Activated CD8-positive, alpha-beta memory T cell treated with anti-CD3 and anti-CD28 coated beads for 1 hour (primary cell): ENCODE measurements at places on chromosomes 4 and X.

DNA sequence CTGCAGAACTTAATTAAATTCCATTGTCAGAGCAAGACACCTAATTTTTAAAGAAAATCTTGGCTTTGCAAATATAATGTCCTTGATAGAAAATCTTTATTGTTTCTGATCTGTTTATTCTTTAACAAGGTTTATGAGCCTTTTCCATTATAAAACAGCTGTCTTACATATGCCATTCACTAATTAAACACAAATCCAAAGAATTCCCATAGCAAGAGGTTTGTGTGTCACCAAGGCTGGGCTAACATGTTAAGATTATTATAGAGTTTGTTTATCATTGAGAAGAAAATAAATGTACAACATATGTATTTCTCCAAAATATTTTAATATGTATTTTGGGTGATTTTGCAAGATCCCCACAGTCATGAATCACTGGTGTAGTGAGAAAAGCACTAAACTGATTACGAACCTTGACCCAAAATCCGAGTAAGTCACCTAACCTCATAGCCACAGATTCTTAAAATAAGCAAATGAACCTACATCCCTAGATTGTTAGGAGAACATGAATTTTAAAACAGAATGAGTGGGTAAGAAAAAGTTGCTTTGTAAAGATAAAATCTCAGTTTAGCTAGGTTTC is 694.8 kb upstream of the INTU start:
- no peak for DNase-seq

DNA sequence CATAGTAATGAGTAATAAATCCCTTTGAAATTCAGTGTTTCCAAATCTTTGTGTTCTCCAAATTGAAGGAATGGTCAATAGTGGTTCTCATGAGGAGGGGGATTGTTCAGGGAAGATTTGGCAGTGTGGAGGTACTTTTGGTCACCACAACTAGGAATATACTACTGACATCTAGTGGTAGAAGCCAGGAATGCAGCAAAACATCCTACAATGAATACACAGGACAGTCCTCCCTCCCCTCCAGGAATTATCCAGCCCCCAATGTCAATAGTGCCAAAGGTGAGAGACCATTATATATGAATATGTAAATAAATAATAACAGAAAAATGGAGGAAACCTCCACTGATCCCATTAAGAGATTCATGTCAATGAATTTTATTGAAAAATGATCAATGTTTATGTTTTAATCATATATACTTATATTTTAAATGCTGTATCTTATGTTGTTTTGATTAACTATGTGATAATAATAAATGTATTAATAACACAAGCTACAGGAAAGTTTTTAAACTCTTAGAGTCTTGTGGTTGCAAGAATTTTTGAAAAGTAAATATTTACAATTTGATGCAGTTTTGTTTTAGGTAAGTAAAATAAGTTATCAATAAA is 14.4 kb upstream of the FAM9A start:
- no peak for DNase-seq

DNA sequence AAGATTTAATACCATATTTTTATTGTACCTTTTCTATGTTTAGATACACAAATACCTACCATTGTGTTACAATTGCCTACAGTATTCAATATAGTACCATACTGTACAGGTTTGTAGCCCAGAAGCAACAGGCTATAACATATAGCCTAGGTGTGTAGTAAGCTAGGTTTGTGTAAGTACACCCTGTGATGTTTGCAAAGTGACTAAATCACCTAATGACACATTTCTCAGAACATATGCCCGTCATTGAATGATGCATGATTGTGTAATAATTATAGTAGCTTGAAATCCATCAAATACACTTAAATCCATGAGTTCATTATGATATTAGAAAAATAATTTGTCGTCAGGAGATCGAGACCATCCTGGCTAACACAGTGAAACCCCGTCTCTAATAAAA is 30.8 kb downstream of the GAB3 start:
- no peak for DNase-seq

- DNase-seq: no peak
Measured at GRCh38 chr4:94412019-94412657, 39.6 kb upstream of the PDLIM5 start.

DNA sequence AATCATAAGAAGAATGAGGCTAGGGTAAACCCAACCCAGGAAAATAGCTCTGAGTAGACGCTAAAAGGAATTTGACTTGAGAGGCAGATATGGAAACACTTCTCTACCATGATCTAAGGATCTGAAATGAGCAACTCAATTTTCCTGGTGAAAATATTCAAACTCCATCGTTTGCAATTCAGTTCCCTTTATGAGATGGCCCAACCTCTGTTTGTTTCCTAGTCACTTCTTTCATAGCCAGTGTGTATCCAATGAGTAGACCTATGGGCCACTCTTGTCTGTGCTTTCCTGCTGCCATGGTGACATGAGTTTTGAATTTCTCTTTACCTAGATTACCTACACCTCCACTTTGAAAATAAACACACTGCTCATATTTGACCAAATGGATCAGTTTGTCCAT is 176.2 kb upstream of the GPRIN3 start:
- no peak for DNase-seq

DNA sequence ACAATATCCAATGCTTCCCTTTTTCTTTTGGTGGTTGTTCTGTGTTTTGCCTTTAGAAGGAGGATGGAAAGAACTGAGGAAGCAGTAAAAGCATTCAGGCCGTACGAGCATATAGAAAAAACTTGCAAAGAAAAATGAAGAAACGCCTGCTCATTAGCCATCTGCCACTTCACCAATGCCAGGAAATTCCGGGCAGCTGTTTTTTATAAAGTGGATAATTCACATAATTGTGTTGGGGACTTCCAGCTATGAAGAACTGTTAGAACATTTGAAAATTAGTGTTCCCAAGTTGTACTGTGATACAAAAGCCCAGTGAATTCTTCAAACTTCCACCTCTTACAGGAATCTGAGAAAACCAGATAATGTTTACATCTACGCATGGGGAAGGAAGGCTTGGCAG is 11.7 kb downstream of the RELL1 start:
- DNase-seq: no peak

DNA sequence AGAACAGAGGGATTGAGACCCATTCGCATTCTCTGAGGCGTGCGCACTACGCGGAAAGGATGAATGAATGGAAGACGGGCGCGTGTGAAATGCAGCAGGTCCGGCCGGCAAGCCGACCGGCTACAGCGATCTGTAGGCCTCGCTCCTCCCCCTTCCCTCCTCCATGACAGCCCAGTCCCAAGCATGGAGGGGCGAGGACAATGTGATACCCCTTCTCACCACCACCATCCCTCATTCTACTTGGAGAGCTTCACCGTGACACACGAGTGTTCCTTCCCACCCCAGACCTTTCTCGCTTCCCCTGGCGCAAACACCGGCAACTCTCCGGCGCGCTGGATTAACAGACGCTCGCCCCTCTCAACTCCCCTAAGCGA is 815 bp downstream of the EIF4E start:
- peak; percentile 10 for DNase-seq

GRCh38 chr4:161813889-161814288 is 349.9 kb downstream of the FSTL5 start:
- DNase-seq: no peak
